Brain (organoid and tissue), 16 donors: ENCODE measurements at places on chromosomes 5 and 9. TPM values are rescaled to one million over a fixed set of nuclear protein-coding genes. Genes with fewer than 3 reads are reported as not detected.

- peak; percentile 11 for DNase-seq
Measured at GRCh38 chr9:122347348-122348287, 23.2 kb upstream of the PTGS1 start.

DNA sequence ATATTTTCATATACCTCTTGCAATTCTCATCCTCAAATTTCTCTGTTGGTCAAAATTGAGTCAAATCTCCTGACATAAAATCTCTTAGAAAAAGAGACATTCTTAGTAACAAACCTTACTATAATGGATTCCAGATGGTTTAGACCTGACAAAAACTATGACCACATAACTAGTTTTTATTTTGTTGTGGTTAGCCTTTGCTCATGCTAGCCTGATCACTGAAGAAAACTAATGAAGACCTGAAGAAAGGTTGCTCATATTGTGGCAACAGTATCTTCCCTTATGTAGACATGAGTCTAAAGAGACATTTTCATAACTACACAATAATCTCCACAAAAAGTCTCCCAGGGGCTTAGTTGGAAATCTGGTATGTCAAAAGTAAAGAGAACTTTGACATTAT is 274.1 kb upstream of the TMEM161B start:
- DNase-seq, result no peak

- DNase-seq, result no peak
Measured at GRCh38 chr5:53890490-53890889, 330.1 kb downstream of the NDUFS4 start.

DNA sequence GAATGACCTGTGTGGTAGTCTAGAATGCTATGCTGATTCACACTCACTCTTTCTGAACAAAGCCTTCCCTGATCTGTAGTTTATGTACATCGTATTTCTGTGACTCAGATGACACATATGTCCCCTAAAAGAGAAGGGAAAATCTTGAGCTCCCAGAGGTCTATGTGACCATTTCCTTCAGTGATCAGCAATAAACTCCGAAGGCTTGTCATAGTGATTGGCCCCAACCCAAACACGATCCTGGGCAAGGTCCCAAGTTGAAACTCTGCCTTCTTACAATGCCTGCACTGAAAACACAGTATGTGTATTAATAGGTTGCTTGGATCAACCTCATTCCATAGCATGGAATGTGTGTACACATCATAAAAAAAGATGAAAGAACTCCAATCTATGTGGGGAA is 685.8 kb downstream of the MAT2B start:
- peak; percentile 52 for DNase-seq

- DNase-seq, result no peak
Measured at GRCh38 chr5:79074641-79075040, 5.1 kb downstream of the BHMT2 start.

DNA sequence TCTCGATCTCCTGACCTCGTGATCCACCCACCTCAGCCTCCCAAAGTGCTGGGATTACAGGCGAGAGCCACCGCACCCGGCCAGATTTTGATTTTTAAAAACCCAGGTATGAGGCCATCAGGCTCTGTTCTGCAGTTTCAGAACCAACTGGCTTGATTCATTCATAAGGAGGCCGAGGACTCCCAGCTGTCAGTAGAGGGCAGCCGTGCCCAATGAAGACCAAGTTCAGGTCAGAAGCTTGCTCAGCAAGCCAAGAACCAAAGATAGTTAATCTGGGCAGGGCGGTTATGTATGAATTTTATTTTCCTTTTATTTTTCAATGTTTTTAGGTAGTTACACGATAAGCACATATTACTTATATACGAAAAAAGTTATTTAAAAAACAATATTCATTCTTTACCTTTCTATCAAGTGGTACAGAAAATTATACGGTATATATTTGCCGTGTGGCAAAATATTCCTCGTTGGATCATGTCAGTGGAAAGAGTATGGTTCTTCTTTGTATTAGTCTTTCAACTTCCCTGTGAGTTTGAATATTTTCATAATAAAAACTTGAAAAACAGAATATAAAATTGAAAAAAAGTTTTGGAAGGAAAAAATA is 18.0 kb downstream of the MGAT1 start:
- peak; percentile 77 for DNase-seq

DNA sequence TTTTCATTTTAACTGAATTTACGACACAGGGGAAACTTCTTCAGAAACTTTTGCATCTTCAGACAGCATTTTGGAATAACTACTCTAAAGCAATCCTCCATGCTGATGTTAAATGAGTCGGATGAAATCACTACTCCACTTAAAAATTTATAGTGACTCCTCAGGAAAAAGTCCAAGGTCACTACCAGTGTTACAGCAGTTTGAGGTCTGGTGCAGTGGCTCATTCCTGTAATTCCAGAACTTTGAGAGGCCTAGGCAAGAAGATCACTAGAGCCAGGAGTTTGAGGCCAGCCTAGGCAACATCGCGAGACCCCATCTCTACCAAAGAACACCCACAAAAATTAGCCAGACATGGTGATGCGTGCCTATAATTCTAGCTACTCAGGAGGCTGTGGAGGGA is 5.9 kb upstream of the GAS1 start:
- no peak for DNase-seq

- no peak for DNase-seq
Measured at GRCh38 chr9:72476617-72477437, 44.6 kb upstream of the TMC1 start.

- no peak for DNase-seq
Measured at GRCh38 chr9:137011156-137011555, 14.8 kb upstream of the CLIC3 start.

The MARCOL gene
- polyA plus RNA-seq, result not detected

GRCh38 chr9:32339424-32339823 is 45.0 kb upstream of the ACO1 start:
- DNase-seq, result no peak

- no peak for DNase-seq
Measured at GRCh38 chr5:128665747-128666355, 127.8 kb upstream of the FBN2 start.

DNA sequence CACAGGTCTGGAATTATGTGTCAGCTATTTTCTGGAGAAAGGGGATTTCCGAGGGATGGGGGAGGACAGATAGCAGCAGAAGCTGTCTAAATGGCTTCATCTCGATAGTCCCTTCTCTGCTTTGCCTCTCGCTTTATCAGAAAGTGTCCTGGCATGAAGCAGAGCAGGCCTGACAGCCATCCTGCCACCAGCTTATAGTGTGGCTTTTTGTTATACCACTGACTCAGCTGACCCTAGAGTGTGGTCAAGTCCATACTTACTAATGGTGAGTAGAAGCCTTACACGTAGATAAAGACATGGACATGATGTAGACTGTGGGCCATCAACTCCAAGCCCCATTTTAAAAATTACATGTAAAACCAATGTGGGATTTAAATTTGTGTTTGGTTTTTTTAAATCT is 50.0 kb downstream of the RCL1 start:
- no peak for DNase-seq

GRCh38 chr9:130185017-130185416 is 12.8 kb downstream of the NCS1 start:
- DNase-seq, result peak; percentile 75

GRCh38 chr5:115180165-115180709 is 10.5 kb upstream of the TRIM36 start:
- DNase-seq, result peak; percentile 91

- no peak for DNase-seq
Measured at GRCh38 chr5:133420440-133421301, 191.7 kb downstream of the FSTL4 start.

- no peak for DNase-seq
Measured at GRCh38 chr9:75147638-75148037, 59.3 kb downstream of the OSTF1 start.

GRCh38 chr5:8765886-8766285 is 780.0 kb downstream of the SEMA5A start:
- no peak for DNase-seq

- no peak for DNase-seq
Measured at GRCh38 chr9:100277166-100277979, 75.4 kb downstream of the TEX10 start.

DNA sequence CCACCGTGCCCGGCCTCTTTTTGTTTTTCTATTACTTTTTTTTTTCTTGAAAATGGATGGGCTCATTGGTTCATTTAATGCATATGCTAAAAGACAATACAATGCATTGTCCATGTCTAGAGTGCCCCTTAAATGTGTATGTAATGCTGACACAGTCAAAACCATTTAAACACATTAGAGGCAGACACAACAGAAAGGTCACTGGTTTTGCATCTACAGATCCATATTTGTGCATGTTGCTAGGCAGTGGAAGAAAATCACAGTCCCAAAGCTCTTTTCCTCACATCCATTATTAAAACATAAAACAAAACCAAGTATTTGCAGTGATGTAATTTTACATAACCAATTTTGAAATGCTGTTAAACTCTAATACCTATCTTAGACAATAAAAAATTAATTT is 389.0 kb downstream of the TAF11L14 start:
- DNase-seq, result peak; percentile 34

The NR5A1 gene
- polyA plus RNA-seq, result not detected

The RNF208 gene
- polyA plus RNA-seq, result 84.7 TPM

DNA sequence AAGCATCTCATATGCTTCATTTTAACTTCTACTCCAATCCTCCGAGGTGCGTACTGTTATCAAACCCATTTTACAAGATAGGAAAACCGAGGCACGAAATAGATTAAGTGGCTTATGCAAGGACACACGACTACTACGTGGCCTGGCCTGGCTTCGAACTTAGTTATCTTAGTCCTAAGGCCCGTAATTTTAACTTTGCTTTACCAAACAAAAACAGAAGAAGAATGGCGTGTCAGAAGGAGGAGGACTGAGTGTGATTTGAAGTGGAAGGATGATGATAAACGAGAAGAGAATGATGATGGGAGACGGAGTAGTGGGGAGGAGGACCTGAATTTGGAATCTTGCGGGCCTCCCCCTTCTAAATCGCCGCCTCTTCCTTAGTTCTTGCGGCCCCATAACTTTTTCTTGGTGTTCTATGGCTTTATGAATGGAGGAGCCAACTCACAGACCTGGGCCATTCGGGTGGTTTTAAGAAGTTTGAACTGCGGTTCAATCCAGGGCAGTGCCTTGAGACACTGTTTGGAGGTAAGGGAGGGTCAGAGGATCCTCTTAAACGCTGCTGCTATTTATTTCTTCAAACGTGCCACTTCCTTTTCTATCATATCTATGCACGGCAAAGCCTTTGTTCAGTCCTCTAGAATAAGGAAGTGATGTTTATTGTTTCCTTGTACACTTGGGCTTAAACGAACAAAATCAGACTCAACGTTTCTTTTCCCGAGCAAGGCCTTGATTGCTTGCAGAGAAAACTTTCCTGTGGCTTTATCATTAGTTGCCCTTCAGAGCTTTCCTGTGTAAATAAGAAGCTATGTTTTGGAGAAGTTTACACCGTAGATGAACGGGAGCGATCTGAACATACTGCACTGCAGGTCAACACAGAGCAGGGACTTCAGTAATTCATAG is 795 bp downstream of the CNOT8 start:
- no peak for DNase-seq

DNA sequence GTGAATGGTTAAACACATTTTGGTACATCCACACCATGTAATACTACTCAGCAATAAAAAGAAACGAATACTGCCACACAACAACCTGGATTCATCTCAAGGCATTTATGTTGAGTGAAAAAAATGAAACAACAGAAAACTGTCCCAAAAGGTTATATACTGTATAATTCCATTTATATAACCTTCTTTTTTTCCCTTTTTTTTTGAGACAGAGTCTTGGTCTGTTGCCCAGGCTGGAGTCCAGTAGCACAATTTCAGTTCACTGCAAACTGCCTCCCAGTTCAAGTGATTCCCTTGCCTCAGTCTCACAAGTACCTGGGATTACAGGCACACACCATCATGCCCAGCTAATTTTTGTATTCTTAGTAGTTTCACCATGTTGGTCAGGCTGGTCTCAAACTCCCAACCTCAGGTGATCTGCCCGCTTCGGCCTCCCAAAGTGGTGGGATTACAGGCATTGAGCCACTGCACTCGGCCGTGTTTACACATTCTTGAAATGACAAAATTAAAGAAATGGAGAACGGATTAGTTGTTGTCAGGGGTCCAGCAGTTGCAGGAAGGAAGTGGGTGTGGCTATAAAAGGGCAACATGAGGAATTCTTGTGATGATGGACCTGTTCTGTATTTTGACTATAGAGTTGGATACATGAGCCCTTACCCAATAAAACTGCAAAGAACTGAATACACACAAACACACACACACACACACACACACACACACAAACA is 17.4 kb downstream of the PPP6C start:
- no peak for DNase-seq

DNA sequence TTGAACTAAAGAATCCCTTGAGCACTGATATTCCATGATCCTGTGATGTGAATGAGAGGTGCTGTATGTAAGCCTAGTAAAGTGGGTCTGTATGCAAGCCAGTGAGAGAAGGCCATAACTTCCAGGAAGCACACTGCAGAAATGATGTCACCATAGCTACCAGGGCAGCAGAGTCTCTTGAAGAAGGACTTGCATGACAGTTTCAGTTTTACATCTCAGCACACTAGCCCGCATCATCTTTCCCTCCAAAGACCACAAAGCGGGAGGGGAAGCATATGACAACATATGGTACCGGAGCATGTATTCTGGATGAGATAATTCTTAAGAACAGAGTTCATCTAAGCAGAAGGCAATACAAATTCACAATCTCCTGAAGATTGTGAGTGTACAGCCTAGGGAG is 37.6 kb upstream of the MAST4 start:
- DNase-seq, result no peak

- peak; percentile 22 for DNase-seq
Measured at GRCh38 chr5:89954916-89955315, 454.6 kb downstream of the CETN3 start.

The ST6GALNAC4 gene
- polyA plus RNA-seq, result 19.2 TPM

DNA sequence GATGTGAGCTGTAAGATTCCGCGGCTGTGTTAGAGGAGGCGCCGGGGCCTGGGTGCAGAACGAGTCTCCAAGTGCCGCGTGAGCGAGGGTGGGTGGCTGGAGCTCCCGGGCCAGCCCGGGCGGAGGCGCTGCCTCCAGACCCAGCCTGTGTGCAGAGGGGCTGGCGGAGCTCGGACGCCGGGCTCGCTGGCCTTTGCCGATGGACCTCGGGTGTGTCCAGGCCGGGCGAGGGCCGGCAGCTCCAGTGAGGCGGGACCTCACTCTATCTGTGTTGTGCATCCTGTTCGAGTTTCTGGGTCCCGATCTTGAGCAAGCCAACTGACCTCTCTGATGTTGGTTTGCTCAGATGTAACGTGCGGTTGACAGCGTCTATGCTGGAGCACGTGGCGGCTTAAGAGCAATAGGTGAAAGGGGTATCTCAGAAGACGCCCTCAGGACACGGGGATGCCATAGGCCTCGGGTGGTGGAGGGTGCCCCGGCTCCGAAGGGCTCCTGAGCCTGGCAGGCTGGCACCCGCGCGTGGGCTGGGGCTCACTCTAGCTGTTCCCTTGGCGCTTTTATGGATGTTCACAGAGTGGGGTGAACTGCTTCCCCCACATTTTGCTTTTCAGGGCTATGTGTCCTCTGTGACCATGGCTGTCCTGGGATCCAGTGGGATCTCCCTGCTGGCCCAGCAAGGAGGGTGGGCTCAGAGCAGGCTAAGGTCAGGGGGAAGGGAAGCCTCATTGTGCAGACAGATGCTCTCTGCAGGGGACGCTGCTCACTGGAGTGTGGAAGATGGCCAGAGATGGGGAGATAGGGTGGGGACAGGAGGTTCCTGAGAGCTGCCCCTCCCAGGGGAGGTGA is 69.8 kb downstream of the MRPL36 start:
- DNase-seq, result no peak

GRCh38 chr9:117546894-117547678 is 132.2 kb upstream of the ASTN2 start:
- DNase-seq, result no peak

- DNase-seq, result no peak
Measured at GRCh38 chr5:21711866-21712758, 1141.0 kb downstream of the CDH12 start.
